ENCODE measurements at places on chromosomes 1 and 21. TPM values are rescaled to one million over a fixed set of nuclear protein-coding genes. Genes with fewer than 3 reads are reported as not detected.

Gene KCNK2
- total RNA-seq, result not detected

Gene GABRD
- total RNA-seq, result 0.57 TPM

Gene CD84
- total RNA-seq, result 0.61 TPM

Gene C8A
- not detected for total RNA-seq

Gene TRIM58
- 0.19 TPM for total RNA-seq

Gene SELENBP1
- total RNA-seq, result 6.3 TPM

Gene RAP1GAP
- 4.3 TPM for total RNA-seq

Gene CCDC190
- total RNA-seq, result 4.8 TPM

Gene OR2M3
- total RNA-seq, result not detected

Gene SH2D2A
- 1.7 TPM for total RNA-seq

Gene DNAJC6
- total RNA-seq, result 1.3 TPM

Gene FMO5
- total RNA-seq, result 1.0 TPM

Gene SPTA1
- total RNA-seq, result not detected

Gene MASP2
- not detected for total RNA-seq

Gene PLEKHN1
- total RNA-seq, result 25.4 TPM

GRCh38 chr1:48568501-48568900, 96.5 kb upstream of the SPATA6 start:
- DNase-seq, result no peak

DNA sequence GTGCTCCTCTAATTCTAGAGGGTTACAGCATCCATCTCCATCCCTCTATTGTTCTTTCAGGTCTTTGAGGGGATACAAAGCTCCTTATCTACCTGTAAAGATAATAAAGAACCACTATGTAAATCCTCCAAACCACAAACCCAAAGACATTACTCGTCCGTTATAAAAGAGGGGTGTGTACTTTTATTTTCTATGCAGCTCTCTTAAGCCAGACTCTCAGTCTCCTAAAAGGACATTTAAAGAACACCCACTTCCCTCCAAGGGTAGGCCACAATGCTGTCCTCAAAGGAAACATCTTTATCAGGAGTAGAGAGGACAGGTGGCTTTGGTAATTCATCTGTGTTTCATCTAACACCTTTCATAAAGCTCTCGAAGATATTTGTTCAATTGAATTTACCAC, 67.9 kb upstream of the DYNLT5 start:
- no peak for DNase-seq

DNA sequence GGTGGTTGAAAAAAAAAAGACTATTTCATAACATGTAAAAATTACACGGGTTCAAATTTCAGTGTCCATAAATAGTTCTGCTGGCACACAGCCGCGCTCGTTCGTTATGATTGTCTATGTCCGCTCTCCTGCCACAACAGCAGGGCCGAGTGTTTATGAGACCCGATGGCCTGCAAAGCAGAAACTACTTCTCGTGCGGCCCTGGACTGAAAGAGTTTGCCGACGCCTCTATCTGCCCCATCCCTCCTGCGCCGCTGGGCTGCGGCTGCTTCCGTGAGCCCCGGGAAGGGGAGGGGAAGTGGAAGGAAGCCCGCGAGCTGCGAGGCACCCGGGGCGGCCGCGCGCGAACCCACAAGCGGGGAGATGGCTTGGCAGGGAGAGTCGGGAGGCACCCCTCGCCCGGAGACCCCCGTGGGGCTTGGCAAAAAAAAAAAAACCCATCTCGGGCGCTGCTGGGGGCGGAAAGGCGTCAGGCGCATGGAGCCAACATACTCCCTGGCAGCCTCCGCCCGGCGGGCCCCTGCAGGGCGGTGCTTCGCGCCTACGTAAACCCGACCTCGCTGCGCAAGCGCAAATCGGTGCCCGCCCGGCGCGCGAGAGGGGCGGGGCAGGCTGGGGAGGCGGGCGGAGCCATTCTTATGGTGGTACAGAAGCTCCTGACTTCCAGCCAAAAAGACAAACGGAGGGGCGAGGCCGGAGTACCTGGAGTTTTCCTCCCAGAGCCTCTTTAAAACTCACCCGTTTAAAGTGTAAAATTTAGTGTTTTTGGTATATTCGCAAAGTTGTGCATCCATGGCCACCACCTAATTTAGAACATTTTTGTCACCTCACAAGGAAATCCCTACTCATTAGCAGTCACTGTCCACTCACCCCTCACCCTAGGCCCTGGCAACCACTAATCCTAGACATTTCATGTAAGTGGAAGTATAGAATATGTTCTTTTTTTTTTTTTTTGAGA, 8.3 kb downstream of the SLC27A3 start:
- DNase-seq, result no peak

DNA sequence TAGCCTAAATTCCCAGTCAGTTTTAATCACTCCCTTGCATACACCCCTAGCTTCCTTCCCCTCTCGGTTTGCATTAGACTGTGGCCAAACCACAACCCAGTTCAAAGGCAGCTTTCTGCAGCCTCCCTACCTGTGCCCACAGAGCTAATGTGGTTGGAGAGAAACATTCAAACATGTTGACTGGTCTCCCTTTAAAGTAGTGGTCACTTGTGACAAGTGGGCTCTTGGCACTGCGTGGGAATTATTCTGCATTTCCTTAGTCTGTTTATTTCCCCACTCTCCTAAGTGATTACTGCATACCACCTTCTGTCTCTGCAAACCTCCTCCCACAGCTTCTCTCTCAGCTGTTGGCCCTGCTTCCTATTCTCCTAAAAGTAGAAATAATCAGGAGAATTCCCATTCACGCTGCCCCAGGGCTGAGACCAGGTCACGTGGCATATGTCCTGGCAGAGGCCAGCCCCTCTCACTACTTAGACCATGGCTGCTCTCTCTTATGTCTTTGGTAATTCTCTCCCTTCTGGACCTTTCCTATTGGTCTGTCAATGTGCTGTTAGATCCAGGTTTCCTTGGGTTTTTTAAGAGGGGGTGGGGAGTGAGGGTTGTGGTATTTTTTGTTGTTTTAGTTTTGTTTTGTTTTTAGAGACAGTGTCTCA, 38.4 kb upstream of the CD101 start:
- no peak for DNase-seq

GRCh38 chr1:96683931-96684330, 37.7 kb upstream of the PTBP2 start:
- no peak for DNase-seq

DNA sequence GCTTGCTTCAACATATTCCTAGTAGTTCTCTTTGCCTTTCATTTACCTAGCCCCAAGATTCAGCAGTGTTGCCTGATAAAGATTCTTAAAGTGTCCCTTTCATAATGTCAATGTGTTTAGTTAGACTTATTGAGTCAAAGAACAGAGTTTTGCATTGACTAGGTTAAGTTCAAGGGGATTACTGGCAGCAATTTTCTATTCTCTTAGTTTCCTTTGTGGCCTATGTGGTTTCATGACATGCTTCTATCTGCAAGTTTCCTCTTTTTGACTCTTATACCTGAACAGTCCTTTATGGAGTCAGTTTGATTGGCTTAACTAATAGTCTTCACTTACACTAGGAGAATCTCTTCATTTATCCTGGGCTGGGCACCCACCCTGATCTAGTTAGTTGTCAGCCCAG, 151.3 kb downstream of the ADGRL4 start:
- DNase-seq, result no peak

DNA sequence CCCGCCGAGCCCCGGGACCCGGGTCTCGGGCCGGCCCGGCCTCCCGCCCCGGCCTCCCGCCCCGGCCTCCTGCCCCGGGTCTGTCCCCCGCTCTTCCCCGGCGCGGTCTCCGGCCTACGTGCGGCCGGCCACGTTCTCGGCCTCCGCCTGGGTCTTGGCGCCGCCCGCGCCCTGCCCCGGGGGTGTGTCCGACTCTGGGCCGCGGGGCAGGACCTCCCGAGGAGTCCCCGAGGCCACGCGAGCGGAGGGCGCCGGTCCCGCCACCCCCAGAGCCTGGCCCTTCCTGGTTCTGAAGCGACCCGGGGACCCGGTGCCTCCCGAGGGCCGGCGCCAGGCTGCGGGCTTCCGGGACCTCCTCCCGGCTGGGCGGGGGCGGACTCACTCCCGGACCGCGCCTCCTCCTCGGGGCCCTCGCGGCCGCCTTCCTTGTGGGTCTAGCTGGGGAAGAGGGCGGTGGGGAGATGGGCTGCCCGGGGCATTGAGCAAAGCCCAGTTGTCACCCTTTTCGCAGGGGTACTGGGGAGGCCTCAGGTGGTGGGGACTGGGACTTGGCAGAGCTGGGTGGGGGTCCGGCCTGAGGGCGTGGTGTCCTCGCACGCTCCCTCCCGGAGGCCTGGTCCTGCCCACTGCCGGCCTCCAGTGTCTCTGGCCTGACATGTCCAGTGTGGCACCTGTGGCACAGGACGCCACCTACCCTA, 558 bp downstream of the PFKL start:
- DNase-seq, result no peak

DNA sequence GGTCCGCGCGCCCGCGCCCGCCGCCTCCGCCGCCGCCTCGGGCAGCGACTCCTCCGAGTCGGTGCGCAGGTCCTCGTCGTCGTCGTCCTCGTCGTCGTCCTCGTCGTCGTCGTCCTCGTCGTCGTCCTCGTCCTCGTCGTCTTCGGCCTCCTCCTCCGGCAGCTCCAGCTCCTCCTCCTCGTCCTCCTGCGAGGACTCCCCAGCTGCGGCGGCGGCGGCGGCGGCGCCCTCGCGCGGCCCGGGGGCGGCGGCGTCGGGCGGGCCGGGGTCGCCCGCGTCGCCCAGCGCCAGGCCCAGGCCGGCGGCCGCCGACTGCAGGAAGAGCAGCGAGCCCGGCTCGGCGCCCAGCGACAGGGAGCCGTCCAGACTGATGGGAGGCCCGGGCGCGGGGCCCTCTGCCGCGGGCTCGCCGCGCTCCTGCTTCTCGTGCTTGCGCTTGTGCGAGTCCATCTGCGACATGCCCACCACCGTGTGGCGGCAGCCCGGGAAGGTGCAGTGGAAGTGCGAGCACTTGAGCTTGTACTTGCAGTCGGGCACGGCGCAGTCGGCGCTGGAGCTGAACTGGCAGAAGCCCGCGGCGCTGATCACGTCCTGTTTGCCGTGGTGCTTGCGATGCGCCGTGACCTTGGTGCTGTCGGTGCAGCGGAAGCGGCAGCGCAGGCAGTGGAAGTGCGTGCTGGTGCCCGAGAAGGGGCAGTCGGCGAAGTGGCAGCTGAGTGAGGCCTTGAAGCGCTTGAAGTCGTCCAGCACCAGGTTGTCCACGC, 157.3 kb downstream of the CASZ1 start:
- no peak for DNase-seq

DNA sequence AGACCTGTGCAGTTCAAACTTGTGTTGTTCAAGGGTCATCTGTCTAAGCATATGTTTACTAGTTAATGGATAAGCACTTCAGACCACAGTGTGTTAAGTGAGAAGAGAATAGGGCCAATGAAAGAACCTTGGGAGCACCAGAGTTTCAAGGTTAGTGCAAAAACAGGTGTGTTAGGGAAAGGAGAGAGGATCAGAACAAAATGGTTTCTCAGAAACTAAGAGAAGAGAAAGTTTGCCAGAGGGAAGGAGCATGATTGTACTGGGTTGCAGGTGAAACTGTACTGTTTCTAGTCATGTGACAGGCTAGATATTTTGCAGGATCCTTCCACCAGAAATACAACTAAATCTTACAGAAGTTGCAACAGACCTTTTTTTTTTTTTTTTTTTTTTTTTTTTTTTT, 23.3 kb downstream of the RPRD2 start:
- DNase-seq, result no peak

DNA sequence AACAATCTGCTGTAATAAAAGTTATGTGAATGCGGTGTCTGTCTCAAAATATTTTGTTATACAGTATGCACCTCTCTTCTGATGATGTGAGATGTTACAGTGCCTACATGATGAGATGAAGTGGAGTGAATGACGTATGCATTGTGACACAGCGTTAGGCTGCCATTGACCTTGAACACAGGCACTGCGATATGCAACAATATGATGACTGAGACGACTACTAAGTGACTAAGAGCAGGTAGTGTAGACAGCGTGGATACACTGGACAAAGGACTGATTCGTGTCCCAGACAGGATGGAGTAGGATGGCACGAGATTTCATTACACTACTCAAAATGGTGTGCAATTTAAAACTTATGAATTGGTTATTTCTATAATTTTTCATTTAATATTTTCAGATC, 8.4 kb downstream of the SGIP1 start:
- no peak for DNase-seq

GRCh38 chr1:40161888-40162397, 756 bp downstream of the RLF start:
- no peak for DNase-seq

DNA sequence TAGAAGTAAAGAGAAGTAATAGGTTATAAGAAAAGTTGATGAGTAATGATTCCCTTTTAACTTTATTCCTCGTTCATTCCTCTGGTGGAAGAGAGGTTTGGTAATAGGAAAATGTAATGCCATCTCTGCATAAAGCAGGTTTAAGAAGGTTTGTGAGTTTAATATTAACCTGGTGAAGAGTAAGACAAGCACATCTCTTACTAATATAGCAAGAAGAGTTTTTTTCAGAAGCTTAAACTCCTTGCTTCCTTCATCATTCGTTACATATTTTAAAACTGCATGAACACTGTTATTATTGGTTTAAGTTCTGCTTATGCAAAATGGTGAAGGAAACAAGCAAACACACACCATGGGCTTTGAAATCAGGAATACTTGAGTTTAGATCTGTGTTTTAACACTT, 9.2 kb upstream of the PLA2G4A start:
- no peak for DNase-seq

GRCh38 chr1:114589122-114589521, 7.7 kb upstream of the BCAS2 start:
- no peak for DNase-seq

GRCh38 chr1:186925881-186926669, 97.3 kb downstream of the PLA2G4A start:
- DNase-seq, result no peak

- no peak for DNase-seq
Observed at GRCh38 chr1:66253330-66253921, 280.5 kb upstream of the SGIP1 start.

DNA sequence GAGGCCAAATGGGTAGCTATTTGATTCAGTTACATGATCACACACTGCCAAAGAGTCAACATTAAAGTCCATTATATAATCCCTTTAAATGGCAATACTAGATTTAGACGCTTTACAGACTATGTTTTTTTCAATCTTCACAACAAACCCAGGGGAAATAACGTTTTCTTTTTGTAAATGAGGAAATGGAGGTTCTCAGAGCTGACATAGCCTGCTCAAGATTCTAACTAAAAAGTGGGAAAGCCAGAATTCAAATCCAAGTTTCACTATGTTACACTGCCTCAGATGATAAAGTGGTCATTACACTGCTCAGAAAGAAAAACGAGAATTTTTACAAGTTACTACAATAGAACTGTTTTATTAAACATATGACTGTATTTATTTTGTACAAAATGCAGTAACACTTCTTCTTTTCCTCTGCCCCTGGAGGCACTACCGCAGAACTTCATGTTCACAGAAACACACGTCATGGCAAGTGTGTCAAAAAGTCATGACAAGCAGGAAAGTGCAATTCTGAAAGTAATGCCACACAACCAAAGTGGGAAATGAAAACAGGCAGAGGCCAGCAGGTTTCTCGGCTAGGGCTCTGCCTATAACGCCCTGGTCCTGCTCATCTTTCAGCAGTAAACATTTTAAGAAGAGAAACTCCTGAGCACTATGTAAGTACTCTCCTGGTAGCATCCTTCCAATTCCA, 19.0 kb downstream of the THEMIS2 start:
- DNase-seq, result no peak

DNA sequence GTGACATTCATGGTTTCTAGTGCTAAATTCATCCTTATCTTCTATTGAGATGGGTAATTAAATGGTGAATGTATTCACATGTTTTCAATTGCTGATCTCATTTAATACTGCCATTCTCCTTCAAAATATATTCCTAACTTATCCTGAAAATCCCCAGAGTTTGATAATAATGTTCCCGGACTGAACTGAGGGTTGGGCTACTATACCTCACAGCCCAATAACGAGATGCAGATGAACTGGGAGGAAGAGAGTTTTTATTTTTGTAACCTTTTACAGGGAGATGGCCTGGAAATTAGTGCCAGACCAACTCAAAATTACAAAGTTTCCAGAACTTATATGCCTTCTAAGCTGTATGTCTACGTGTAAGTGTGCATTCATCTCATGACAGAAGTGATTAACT, 210.8 kb downstream of the APP start:
- DNase-seq, result no peak
